ENCODE measurements at places on chromosomes 7 and 10.

- DNase-seq: no peak
Measured at GRCh38 chr10:96996275-96996965, 164.3 kb downstream of the LCOR start.

GRCh38 chr7:44980393-44981034, 1.7 kb upstream of the MYO1G start:
- DNase-seq: no peak

- DNase-seq: no peak
Measured at GRCh38 chr10:34726862-34727261, 88.2 kb downstream of the PARD3 start.

GRCh38 chr10:5615316-5615715, 51.1 kb downstream of the ASB13 start:
- DNase-seq: no peak

DNA sequence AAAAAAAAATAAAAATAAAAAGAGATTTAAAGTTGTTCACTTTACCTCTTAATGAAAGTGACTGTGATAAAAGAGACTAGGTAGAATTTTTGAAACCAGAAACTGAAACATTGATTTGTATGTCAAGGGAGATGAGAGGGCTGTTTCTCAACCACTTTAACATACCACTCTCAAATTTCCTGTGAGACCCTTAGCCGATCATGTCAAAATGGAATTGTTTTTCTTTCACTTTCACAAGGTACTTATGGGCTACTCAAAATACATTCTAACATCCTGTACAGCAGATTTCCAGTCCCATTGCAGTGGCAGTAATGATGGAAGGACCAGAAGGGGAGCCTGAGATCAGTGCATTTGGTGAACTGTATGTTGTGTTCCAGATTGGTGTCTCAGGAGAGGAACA, 261.2 kb downstream of the PPP1R3A start:
- no peak for DNase-seq

DNA sequence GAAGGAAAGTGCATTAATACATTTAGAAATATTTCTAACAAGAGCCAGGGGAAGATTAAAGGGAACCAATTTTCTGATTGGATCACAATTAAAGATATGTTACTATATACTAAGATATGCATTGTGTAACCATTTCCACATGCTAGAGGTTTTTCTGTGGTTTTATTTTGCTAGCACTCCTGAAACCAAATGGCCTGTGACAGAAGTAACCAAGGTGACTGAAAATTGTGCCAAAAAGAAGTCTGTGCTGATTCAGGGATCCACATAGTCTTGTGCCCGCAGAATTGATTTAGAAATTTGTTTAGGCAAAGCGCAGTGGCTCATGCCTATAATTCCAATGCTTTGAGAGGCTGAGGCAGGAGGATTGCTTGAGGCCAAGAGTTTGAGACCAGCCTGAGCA, 1.8 kb downstream of the CC2D2B start:
- DNase-seq: no peak
